ENCODE measurements at places on chromosomes 7 and 10.

DNA sequence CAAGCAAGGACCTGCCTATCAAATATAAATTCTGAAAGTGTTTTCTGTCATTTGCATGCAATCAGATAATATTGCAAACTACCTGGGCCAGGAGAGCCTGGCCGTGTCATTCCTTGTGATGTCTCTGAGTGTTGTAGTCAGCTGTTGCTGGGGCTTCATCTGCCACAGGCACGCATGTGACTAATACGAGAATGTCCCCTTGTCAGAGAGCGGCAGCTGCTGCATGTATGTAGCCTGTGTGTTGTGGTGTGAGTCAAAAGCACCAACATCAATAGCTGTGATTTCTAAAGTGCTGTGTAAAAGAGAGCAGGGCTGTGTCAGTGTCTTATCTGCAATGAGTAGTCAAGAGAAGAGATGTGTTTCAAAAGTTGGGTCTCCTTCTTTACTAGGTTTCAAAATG, 155.4 kb downstream of the POU6F2 start:
- no peak for DNase-seq

DNA sequence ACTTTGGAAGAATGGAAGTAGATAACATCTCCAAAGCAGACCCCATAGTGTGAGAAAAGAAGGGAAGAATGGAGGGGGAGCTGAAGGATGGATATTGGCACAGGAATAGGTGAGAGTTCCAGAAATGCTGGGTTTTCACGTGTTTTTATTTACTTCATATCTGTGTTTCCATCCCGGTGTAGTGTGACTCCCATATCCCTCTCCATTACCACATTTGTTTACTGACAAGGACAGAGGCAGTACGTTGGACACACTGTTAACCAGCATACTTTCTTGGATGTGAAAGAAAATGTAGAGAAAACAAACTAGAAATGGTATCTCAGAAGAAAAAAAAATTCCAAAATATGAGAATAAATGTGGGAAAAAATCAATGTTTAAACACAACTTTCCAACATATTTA, 124.4 kb upstream of the PFKP start:
- no peak for DNase-seq

DNA sequence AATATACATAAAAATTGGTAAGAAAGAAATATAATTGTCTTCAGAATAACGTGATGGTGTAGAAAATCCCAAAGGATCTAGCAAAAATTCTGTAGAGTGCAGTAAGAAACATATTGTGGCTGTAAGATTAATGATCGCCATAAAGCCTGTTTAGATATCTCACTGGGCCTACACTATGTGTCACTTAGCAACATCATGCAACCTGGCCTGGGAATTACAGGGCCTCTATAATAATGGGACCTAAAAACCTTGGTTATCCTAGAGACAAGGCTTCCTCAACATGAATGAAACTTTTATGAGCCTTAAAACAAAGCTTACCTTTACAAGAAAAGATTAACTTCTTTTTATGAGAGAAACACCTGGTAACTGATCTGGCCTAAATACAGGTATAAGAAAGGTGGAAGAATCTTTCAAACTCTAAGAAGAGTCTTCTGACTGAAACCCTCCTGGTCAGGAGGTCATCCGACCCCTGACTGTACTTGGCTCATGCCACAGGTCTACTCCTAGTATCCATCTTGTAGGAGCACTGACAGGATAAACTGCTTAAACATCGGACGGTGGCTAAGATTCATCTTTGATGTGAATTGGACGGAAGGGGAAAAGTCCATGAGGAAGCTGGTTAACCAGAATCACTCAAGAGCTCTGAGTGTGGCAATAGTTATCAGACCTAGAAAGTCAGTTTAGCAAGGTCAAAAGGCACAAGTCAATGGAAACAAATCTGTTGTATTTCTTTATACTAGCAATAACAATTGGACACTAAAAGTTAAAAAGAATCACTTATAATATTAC, 1155.1 kb upstream of the SORCS1 start:
- DNase-seq, result no peak

GRCh38 chr10:119335671-119336353, 128.4 kb downstream of the GRK5 start:
- no peak for DNase-seq

DNA sequence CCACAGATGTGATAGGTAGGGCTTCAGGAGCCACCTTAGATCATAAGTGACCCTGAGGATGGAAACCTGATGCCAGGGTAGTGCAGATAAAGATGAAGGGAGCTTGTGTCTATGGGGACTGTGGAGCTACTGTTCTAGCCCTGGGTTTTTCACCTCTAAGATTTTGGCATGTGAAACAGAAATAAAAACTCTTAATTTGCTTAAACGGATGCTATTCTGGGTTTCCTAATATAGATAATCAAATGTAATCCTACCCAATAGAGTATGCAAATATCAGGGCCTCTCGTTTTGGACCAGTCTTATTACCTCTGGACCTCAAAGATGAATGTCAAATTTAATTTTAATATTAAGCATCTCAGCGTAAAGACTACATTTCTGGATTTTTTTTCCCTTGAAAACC, 49.3 kb downstream of the ABCB4 start:
- DNase-seq, result no peak

GRCh38 chr10:118590334-118590733, 5.1 kb downstream of the PRLHR start:
- DNase-seq, result peak; percentile 88

GRCh38 chr10:63723320-63723719, 202.1 kb downstream of the REEP3 start:
- DNase-seq, result no peak

- DNase-seq, result no peak
Measured at GRCh38 chr7:38975944-38976392, 1.7 kb upstream of the POU6F2 start.

GRCh38 chr7:151631570-151631952, 111.9 kb upstream of the RHEB start:
- DNase-seq, result peak; percentile 40

DNA sequence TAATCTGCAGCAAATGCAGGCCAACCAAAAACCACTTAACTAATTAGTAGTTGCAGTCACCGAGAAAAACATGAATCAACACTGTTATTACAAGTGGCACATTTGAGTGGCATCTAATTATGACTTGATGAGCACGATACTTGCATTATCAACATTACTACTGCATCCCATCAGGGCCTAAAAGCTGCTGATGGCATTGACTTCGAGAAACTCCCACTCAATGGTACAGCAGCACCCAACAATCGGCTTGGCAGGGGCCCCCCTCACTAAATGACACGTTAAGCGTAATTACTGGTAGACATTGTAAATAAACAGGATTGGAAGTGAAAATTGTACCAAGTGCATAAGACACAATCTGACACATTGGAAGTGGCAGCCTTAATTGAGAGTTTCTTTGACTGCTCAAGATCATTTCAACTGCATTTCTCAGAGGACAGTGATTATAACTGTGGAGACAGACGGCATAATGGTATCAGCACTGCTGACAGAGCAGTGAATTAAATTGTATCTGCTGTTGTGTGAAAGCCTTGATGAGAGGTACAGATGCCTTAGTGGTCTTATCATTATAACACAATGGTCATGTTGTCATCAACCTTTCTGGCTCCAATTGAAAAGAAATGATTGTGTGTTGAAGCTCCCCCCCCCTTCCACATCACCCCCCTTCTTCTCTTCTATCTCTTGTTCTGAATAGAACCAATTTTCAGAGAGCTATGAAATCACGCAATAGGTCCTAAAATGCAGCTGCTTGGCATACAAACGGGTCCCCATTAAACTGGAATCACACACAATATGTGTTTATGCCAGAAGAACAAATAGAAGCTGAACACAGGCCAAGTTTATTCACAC, 43.4 kb downstream of the SHTN1 start:
- peak; percentile 70 for DNase-seq

DNA sequence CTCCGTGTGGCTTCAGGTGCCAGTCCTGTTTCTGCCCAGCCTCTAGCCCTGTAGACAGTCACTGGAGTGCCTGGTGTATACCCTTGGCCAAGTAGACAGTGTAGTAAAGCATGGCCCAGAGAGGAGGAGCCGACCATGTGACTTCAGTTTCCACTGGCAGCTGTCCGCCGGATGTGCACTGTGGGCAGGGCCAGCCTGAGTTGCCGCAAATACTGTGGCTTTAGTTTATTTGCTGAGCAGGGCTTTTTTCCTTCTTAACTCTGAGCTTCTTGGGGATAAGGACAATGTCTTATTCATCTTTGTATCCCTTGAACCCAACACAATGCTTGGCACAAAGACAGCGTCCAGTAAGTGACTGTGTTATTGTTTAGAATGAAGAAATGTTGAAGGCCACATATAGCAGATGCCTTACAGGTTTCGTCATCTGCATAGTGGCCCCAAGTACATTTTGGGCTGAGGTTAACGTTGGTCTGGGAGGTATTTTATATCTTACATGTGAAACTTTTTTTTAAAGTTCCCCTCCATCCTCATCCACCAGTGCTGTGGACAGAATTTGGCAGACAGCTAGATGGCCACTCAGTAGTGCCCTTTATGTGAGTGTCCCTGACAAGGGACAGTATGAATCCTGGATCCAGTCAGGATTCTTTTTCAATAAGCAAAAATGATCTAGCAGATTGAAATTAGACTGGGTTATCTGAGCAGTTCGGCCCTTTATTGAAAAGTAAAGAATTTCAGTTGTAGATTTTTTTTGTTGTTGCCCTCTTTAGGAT, 40.6 kb downstream of the CYP17A1 start:
- DNase-seq, result no peak

DNA sequence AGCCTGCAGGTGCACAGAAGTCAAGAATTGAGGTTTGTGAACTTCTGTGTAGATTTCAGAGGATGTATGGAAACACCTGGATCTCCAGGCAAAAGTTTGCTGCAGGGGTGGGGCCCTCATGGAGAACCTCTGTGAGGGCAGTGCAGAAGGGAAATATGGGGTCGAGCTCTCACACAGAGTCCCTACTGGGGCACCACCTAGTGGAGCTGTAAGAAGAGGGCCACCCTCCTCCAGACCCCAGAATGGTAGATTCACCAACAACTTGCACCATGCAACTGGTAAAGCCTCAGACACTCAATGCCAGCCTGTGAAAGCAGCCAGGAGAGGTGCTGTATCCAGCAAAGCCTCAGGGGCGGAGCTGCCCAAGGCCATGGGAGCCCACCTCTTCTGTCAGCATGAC, 205.8 kb downstream of the CCSER2 start:
- DNase-seq, result no peak

DNA sequence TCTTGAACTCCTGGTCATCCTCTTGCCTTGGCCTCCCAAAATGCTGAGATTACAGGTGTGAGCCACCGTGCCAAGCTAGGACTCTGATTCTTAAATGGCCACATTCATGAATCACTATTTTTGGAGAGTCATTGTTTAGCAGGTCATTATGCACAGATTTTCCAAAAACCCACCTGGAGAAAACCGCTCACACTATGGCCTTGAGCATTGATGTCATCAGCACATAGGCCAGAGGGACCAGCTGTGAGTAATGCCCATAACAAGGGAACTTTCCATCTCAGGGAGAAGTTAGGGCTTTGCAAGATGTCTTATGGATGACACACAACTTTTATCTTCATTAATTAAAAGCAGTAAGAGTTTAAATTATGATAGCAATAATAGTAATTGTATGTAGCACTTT, 86.4 kb upstream of the KIF5B start:
- no peak for DNase-seq

DNA sequence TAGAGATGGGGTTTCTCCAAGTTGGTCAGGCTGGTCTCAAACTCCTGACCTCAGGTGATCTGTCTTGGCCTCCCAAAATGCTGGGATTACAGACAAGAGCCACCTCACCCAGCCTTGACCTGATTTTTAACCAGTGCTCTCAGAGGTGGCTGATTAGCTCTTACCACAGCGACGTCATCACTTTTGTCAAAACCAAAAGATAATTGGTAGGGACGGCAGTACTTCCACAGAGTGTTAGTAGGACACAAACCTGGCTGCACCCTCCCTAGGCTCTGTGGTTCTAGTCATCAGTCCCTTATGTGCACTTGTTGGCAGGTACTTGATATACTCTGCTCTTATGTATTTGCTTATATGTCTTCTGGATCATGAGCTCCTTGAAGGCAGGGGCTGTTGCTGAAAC, 74.0 kb downstream of the GPR141 start:
- DNase-seq, result no peak

- DNase-seq, result no peak
Measured at GRCh38 chr10:125543796-125544195, 139.2 kb downstream of the TEX36 start.

GRCh38 chr7:34269084-34269483, 363.7 kb downstream of the BMPER start:
- DNase-seq, result no peak

DNA sequence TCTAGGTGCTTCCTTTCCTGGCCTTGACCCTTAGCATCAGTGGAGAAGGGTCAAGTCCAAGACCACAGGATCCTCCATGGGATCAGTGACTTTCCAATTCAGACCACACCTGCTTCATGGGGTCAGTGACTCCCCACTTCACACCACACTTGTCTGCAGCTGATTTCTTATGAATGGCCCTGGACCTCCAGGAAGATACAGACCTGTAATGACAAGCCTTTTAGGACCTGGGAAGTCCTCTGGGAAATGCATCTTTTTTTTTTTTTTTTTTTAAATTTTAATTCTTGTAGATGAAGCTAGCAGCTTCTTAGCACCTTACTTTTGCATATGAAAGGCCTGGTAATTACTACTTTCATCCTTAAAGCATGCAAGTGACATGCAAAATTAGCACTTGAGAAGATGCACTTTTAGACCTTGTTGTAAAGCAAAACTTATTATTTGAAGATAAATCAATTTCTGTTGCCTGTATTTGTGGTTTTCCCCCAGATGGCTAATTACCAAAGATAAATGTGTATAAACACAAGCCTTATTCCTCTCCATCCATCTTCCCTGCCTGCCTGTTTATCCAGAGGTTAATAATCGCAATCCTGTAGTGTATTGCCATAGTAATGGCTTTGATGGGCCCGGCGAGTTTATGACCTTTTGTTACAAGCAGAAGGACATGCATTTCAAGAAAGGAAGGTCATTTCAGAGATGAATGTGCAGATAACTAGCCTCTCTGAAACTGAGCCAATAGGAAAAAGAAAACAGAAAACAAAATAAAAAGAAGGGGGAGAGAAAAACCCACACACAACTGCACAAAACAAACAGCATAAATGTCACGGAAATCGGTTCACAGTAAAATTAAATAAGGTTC, 1018.7 kb downstream of the TYW1 start:
- DNase-seq, result no peak

DNA sequence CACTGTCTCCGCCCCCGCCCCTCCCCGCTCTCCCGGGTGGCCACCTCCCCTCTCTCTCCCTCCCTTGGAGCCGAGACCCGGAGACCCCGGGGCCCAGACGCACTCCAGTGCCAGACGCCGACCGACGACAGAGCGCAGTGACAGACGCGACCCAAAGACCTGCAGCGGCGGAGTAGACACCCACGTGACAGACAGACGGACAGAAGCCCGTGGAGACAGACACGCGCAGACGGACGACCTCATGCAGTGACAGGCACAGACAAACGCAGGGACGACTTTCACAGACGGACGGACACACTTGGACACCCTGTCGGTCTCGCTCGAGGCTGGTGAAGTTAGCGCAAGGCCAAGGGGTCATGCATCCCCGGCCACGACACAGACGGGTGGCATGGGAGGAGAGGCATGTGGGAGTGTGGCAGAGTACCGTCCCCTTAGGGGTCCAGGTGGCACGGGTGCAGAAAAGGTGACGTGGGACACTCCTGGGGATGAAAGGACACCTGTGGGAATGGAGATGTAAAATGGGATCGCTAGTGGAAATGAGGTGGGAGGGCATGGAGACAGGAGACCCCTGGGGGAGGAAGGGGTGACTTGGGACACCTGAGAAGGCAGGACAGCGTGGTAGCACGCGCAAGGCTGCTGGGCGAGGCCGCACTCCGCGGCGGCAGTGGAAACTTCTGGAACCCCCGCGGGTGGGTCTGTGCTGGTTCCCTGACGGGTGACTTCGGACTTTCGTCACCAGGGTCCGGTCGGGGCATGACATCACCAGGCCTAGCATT, 456 bp upstream of the ACHE start:
- no peak for DNase-seq

GRCh38 chr10:77361426-77361825, 276.2 kb downstream of the KCNMA1 start:
- no peak for DNase-seq
